Stimulated activated CD8-positive, alpha-beta memory T cell treated with anti-CD3 and anti-CD28 coated beads, Interleukin-7, amount 100 ng/mL, for 1 hour (primary cell): ENCODE measurements at places on chromosomes 4 and X.

GRCh38 chrX:150449313-150449712 is 86.2 kb downstream of the MAMLD1 start:
- no peak for DNase-seq

- DNase-seq = no peak
Observed at GRCh38 chr4:7648544-7649395, 214.0 kb upstream of the PSAPL1 start.

DNA sequence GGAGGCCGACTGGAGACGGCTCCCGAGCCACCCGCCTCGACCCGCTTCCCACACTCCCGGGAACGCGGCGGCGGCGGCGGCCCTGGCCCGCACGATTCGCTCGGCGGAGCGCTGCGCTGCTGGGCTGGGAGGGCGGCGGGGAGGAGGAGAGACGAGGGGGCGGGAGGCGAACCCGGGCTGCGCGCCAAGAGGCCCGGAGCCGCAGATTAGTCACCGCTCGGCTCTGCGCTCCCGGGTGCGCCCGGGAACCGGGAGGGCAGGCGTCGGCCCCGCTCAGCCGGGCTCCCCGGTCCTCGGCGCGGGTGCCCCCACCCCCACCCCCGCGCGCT is 11.2 kb upstream of the BCOR start:
- no peak for DNase-seq

DNA sequence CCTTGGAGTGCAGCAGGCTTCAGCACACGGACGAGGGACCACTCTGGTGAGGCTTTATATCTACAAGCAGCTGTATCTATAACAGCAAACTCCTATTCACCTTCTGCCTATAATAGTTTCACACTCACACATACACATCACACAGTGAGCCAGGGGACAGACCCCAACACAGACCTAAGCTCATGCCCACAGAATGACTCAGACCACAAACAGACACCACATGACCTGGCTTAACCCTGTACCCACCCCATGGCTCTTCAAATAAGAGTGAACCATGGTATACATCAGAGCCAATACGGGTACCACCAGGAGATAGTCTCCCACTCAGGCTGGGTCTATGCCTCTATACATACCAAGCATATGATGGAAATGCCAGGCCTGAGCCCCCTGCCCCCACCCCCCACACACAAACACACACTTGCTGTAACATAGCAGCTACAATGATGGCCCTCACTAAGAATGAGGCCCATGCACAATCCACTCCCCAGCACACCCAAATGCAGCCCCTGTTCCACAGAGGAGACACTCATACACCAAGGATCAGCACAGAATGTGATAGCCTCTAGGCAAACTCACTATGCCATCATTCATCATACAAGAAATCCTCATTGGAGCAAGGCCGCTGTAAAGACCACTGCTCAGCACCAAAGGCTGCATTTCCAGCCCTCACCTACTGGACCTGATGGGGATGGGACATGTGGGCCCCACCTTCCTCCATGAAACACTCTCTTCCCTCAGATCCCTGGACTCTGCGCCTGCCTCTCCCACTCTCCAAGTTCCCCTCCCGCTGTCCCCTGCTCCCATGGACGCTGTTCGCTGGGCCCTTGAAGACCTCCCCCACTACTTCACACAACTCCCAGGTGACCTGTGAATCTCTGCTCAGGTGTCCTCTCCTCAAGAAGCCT is 62.1 kb upstream of the XIAP start:
- no peak for DNase-seq

GRCh38 chr4:31979988-31980387 is 1259.8 kb downstream of the PCDH7 start:
- no peak for DNase-seq

DNA sequence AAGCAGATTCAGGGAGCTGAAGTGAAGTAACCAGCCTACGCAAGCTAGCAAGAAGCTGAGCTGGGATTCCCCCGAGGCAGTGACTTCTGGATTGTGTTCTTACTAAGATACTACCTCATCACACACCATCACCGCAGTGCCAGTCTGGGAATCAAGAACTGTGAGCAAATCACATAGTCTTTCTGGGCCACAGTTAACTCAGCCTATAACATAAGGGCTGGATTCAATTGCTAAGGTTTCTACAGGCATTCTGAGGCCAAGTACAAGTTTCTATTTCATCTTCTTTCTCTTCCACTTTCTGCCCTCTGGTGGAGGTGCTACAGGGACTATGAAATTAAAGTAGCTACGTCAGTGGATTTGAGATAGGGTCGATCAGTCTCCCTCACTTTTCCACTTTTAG is 1.4 kb upstream of the CORIN start:
- DNase-seq = no peak

- DNase-seq = no peak
Observed at GRCh38 chrX:134418317-134419113, 41.5 kb upstream of the HPRT1 start.

- no peak for DNase-seq
Observed at GRCh38 chrX:85327060-85327333, 52.5 kb downstream of the POF1B start.

GRCh38 chr4:89331686-89332544 is 24.3 kb upstream of the GPRIN3 start:
- DNase-seq = no peak
